Activated naive CD4-positive, alpha-beta T cell treated with anti-CD3 and anti-CD28 coated beads, Interleukin-2, amount 50 U/mL, for 16 hours (primary cell): ENCODE measurements at places on chromosomes 16 and 17.

GRCh38 chr17:43329183-43329582 lies 69.6 kb upstream of the ARL4D start:
- no peak for DNase-seq

DNA sequence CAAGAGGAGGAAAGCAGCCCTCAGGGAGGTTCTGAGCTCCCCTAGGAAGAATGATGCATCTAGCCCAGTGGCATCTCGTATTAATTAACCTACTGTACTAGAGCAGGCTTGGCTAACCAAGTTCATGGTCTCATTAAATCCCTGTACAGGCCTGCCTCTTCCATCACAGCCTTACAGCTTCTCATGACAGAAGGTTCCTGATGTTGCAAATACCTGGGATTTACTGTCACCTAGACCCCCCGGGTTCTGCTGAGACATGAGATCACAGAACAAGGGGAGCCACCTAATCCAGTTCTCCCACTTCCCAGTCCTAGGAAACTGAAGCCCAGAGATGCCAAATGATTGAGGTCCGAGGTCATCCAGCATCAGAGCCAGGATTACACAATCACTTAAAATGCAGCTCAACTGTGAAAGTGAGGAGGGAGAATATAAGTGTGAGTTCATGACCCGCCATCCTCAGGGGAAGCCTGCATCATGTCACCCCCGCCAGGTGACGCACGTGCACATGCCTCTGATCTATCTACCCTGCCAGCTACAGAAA lies 23.9 kb downstream of the ACLY start:
- no peak for DNase-seq

- no peak for DNase-seq
These were observed 10.1 kb downstream of the VAC14 start for GRCh38 chr16:70790815-70791214.

DNA sequence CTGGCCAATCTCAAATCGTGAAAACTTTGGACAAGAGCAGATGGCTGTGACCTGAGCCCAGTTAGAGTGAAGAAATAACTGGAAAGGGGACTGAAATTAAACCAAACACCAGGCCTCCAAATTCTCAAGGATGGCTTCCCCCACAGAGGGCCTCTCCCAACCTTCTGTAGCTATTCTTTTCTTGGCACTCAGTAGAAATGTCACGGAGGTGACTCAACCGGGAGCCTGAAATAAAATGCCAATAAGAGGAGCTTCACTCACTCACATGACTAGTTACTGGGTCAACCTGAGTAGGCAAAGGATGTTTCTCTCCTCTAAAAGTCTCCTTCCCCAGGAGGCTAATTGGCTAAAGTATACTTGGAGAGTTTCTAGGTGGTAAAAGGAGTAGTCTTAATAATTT lies 230.7 kb downstream of the MAF start:
- no peak for DNase-seq

DNA sequence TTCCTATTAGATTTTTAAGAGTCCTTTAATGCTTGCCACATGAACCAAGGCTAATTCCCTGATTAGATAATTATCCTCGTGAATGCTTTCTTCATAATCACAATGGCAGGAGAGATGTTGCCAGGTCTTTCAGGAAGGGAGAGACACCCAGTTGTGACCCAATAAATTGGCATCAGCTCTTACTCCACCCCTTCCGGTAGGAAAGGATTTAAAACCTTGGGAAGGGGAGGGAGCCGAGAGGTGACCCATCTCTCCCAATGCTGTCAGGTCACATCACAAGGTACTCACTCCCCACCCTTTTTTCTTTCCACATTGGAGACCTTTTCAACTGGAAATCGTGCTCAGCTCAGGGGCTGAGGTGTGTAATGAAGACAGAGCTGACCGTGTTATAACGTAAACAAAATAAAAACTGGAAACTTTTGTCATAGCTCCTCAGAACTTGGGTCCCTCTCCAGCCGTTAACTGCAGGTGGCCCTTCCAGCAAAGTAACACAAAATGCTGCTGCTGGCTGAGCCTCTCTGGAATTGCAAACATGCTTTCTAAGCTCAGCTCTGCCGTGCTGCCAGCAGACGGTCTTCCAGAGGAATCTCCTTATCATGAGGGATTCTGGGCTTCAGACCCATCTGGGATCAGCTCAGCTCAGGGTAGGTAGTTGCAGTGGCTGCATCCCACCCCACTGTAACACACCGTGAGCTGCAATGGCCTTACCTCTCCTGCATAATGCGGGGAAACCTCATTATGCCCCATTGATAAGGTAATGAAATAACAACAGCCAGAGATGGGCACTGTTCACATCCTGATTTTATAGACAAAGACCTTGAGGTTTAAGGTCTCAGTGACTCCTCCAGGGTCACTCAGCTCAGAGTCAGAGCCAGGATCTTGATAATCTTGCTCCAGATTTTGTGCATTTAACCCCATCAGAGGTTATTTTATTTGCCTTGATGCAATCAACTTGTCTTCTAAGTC lies 15.6 kb downstream of the TMEM100 start:
- no peak for DNase-seq
